Omental fat pad (tissue), 4 donors: ENCODE measurements at places on chromosomes 6 and 20. TPM values are rescaled to one million over a fixed set of nuclear protein-coding genes. Genes with fewer than 3 reads are reported as not detected.

The CYP24A1 gene
- total RNA-seq, result not detected

The SLC16A10 gene
- 19.1 TPM for total RNA-seq

The KCNK5 gene
- 4.8 TPM for total RNA-seq

The POPDC3 gene
- total RNA-seq, result 0.46 TPM

The SLC4A11 gene
- total RNA-seq, result 0.84 TPM

The AIF1 gene
- total RNA-seq, result 95.1 TPM

The SCGN gene
- 2.4 TPM for total RNA-seq

The PRRT1 gene
- total RNA-seq, result 0.24 TPM

The GPX5 gene
- not detected for total RNA-seq

The CTSZ gene
- 242 TPM for total RNA-seq

The EEF1A1 gene
- 10,681 TPM for total RNA-seq

The GABRR2 gene
- total RNA-seq, result 0.50 TPM

The PTK7 gene
- total RNA-seq, result 13.6 TPM

The DEF6 gene
- total RNA-seq, result 6.6 TPM

The HLA-DRA gene
- total RNA-seq, result 102 TPM

The TFAP2C gene
- total RNA-seq, result 13.7 TPM

The COL21A1 gene
- 2.5 TPM for total RNA-seq

The SIRPA gene
- 86.1 TPM for total RNA-seq

The ATG5 gene
- total RNA-seq, result 40.0 TPM

The VNN1 gene
- total RNA-seq, result 4.3 TPM

The IMPG1 gene
- total RNA-seq, result not detected

The FAM162B gene
- total RNA-seq, result 6.9 TPM

The SFTA2 gene
- total RNA-seq, result not detected

The ARMH2 gene
- 0.84 TPM for total RNA-seq

The SLCO4A1 gene
- total RNA-seq, result 64.0 TPM

The EIF2S2 gene
- 64.8 TPM for total RNA-seq

The ESR1 gene
- 4.9 TPM for total RNA-seq

The LST1 gene
- total RNA-seq, result 16.3 TPM

The RNGTT gene
- 18.6 TPM for total RNA-seq

The KCNQ5 gene
- 0.16 TPM for total RNA-seq

The PPP1R10 gene
- total RNA-seq, result 38.3 TPM

The CHD6 gene
- 28.8 TPM for total RNA-seq

The KCNG1 gene
- total RNA-seq, result 1.2 TPM

The MYT1 gene
- not detected for total RNA-seq

The CD109 gene
- 13.4 TPM for total RNA-seq

The RCAN2 gene
- total RNA-seq, result 2.8 TPM

The STMND1 gene
- total RNA-seq, result not detected

The SLPI gene
- 114 TPM for total RNA-seq

The STX11 gene
- 156 TPM for total RNA-seq

The DDX43 gene
- 10.7 TPM for total RNA-seq

The BCAS1 gene
- total RNA-seq, result 2.2 TPM

The HSPA12B gene
- total RNA-seq, result 9.0 TPM

The CALHM4 gene
- not detected for total RNA-seq

The SAMD3 gene
- 3.3 TPM for total RNA-seq

The BPIFB1 gene
- total RNA-seq, result not detected

The ANKRD6 gene
- total RNA-seq, result 13.5 TPM

The EPPIN gene
- total RNA-seq, result not detected

The RNF39 gene
- total RNA-seq, result 0.47 TPM

The C6orf132 gene
- 3.3 TPM for total RNA-seq

The C20orf141 gene
- not detected for total RNA-seq

The FILIP1 gene
- 5.1 TPM for total RNA-seq

The DYNLT2 gene
- 2.2 TPM for total RNA-seq

The LY6G6D gene
- not detected for total RNA-seq
